ENCODE measurements at places on chromosomes 5 and 9.
A peak's percentile ranks its signal among the peaks of the same experiment; 100 is the strongest.

DNA sequence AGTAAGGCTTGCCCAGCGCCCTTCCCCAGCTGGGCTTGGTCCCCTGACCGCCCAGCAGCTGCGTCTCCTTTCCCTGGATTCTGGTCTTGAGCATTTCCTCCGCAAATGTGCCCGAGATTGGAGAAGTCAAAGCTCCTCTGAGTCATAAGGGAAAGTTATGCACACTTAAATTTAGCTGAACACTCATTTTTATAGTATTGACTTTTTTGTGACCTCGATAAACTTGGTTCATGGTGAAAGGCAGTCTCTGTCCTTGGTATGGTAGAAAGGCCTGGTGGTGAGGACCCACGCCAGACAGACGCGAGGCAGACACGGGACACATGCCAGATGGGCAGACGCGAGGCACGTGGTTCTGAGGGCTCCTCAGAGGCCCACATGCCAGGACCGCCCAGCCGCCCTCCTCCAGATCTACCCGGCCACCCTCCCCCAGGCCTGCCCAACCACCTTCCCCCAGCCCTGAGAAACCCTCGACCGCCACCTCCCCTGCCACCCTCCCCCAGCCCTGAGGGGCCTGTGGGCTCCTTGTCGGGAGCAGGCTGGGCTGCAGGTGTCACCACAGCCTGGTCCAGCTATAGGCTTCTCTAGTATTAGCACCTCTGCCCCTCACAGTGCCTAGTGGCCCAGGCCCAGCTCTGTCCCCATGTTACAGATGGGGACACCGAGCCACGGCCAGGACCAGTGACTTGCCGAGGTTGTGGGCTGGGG lies 60.9 kb upstream of the CACNA1B start:
- DNase-seq: no peak

DNA sequence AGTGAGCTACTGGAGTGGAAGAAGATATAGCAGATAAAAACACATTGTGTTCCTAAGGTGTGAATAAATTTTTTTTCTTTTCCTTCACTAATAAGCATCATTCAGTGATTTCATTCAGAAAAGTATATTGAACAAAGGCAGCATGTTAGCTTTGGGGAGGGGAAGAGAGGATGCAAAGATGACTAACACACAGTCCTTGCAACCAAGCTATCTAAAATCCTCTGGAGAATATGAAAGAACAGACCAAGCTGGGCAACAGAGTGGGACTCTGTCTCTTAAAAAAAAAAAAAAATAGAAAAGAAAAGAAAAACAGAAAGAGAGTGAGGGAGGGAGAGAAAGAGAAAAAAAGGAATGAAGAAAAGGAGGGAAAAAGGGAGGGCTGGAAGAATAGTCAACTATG lies 22.3 kb upstream of the OMD start:
- DNase-seq: no peak

DNA sequence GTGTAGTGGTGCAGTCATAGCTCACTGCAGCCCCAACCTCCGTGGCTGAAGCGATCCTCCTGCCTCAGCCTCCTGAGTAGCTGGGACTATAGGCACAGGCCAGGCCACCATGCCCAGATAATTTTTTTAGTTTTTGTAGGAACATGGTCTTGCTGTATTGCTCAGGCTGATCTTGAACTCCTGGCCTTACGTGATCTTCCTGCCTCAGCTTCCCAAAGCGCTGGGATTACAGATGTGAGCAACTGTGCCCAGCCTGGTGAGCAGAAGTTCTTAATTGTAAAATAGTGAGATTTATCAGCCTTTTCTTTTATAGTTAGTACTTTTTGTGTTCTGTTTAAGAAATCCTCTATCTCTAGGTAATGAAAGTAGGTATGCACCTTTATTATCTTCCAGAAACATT lies 42.5 kb downstream of the NUP214 start:
- no peak for DNase-seq

DNA sequence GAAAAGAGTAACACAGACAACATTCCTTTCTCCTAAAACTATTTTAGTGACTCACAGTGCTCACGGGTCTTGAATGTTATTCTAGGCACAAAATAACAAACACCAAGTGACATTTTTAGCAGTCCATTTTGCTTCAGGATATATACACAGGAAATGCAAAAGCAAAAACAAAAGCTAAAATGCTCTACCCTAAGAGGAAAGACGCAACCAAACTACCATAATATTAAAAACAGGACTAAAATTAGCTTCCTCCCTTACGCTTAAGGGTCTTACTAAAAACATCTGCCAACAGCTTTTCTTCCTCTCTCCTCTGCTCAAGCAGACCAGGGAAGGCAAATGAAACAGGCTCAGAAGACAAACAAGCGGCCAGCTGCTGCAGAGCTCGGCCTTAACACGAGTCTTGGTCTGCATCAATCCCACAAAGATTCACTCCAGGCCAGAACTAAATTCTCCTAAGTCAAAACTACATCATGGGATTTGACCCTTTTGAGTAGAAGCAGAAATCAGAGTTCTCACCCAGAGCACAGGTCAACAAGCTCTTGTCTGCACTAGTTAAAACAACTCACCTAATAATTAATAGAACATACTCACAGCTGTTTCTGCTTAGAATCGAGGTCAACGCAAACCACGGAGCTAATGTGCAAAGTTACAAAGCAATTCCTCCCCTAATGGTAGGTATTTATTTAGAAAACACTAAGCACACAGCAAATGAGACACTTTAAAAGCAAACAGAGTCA lies 62.3 kb downstream of the RAPGEF1 start:
- DNase-seq: no peak

DNA sequence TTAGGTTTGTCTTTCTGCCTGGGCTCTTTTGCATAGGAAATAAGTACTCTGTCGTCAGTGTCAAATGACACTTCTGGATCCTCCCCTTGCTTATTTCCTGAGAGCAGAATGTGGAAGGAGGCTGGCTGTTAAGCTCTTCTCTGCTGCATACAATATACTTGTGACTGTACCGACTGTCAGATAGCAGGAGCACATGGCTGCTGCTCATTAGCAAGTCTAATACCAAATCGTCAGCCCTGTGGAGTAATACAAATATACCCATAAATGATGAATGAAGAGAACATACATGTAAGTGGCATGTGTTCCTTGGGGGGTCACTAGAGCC lies at the start of gene GPR151:
TSS of gene GPR151 (minus strand) at position 40 of the 325 bp plus-strand sequence. CDS start 77 bp downstream, outside the sequence.
- no peak for DNase-seq

- DNase-seq: no peak
Measured at GRCh38 chr5:78235289-78235688, 59.2 kb downstream of the AP3B1 start.

DNA sequence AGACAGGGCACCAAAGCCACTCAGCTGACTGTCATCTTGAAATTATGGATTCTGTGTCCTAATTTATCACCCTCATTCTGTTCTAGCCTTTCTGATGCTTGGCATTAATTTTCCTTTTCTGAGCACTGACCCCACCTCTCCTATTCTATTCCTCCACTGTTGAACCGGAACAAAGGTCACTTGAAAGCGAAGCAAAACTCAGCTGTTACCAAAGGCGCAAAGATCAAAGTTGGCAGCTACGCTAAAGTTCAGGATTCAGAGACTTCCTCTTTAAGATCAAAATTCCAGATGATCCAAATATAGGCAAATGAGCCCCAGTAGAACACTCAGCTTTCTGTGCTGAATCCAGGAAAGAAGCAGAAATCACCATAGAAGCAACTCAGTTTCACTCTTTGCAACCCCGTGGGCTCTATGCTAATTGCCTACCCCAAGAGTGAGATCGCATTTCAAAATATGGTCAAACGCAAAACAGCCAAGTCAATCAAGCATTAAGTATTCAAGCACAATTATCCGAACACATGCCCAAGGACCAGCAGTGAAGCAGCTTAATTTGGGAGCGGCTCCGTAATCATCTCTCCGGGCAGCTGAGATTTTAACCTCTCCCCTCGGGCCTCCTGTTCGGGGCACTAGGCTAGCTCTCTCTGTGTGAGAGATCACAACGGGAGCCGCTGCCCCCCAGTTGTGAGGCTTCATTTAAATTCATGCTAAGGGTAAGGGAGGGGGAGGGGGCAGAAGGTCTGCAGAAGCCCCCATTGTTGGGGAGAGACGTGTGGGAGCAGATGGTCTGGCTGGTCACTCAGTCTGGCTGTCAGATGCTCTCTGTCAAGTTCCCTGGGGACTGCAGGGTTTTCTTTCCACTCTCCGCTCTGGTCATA lies 288.6 kb downstream of the ELAVL2 start:
- no peak for DNase-seq

DNA sequence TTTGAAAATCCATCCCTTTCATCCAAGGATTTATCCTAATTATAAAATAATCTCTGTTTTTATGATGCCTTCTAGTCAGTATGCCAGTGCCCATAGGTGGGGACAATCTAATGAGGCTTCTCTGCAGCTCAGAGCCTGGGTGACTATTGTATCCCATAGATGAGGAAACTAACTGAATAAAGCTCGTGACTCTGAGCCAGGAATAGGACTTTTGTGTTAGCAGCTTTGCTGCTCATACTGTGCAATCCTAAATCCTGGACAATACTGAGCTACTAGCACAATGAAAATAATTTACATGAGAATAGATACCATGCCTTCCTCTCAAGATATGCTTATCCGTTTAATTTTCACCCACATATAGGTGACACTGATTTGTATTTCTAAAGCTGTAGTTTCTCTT lies 443.0 kb downstream of the PLK2 start:
- DNase-seq: no peak

DNA sequence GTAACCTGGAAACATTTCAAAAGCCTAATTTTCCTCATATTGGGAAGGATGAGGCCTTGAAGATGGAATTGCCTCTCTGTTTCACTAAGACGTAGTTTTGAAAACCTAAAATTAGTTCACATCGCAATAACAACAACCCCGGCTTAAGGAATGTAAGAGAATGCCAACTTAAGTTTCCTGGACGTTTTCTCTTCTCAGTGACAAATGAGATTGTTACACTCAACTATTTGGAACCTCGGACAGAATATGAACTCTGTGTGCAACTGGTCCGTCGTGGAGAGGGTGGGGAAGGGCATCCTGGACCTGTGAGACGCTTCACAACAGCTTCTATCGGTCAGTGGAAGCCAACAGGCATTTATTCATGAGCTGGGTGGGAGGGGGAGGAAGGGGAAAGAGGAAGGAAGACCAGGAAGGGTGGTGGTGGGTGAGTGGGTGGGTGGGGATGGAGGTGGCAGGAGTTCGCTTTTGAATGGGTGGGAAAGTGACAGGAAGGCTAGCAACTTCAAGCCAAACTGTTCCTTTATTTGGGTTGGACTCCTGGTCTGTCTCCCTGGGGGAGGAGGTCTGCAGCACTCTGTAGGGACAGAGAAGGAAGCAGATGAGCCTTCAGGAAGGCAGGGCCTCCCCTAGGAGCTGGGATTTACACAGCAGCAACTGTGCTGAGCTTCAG lies 83.4 kb downstream of the TEK start:
- no peak for DNase-seq

DNA sequence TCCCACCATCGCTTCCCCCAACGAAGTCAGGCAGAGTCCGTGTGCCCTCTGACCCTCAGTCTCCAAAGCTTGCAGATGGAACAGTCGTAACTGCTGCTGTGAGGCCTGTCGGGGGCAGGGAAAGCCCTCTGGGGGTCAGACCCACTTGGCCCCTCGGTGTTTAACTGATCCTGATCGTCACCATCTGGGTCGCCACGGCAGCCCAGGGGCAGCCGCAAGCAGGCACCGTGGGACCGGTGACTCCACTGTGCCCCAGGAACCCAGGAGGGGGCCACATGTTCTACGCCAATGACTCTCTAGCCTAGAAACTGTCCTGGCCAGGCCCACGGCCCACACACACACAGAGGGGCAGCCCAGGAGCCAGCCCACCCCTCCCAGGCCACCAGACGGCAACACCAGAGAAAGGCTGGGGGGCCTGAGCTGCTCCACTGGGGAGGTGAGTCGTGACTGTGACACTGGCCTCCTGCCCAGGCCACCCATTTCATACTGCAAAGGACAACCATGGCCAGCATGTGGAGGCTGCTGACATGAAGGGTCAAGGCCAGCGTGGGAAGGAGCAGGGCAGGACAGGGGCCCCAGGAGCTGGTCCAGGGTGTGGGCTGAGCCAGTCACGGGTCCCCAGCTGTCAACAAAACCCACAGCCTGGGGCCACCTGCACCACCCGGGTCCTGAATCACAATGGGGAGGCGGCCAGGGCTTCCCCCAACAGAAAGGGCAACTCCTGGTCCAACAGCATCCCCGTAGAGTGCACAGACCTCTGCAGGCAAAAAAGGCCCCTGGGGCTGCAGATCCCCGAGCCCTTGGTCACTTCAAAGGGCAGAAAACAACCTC lies 20.8 kb downstream of the VAV2 start:
- no peak for DNase-seq

DNA sequence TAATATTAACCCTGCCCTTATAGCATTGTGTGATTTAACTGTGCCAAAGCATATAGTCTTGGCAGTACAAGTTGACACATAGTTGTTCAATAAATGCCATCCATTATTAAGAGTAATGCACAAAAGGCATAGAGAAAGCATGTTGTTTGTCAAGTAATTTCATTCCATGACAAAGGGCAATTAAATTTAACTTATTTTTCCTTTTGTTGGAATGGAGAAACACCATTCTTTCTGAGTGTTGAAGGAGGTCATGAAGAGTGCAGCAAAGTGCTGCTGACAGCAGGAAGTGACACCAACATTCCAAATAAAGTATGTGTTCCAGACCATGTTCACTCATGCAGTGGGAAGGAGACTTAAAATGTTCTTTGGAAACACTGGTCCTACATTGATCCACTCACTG lies 29.1 kb downstream of the ANKDD1B start:
- no peak for DNase-seq

GRCh38 chr5:36876299-36876964 lies at the start of gene NIPBL:
Gene NIPBL (plus strand): TSS chr5:36876769. CDS start chr5:36953697, 76,928 bp downstream.
- DNase-seq: peak; percentile 91

GRCh38 chr9:94668418-94668927 lies 29.2 kb upstream of the FBP1 start:
- DNase-seq: no peak

DNA sequence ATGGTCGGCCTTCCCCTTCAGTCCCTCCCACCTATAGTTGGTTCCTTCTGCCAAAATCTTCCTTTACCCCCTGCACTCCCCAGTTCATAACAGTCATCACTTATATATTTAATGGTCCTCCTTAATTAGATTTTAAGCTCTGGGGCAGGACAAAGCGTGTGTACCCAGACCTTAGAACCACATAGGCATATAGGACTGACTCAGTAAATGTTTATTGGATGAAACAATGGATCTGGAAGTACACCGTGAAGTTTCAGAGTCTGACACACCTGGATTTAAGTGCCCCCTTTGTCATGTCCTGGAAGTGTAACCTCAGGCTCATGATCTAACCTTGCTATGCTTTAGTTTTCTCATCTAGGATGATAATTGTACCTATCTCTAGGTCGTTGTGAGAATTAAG lies 32.0 kb downstream of the STARD4 start:
- DNase-seq: no peak

DNA sequence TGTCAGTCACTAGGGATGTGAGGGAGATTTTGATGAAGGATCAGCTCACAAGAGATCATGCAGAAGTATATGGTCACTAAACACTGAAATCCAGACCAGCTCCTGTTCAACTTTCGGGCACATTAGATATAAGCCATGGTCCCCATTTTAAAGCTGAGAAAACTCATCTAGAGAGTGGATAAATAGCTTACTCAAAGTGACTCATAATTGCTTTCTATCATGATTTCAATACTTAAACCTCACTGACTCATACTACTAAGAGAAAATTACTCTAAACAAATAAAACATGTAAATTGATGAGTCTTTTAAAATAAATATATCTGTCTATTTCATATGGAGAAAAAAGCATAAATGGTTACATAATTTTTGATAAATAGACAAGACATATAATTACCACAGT lies 567.7 kb downstream of the TLR4 start:
- DNase-seq: no peak

Data from CD4-positive, alpha-beta memory T cell (primary cell).